ENCODE measurements at places on chromosomes 11 and 22.

DNA sequence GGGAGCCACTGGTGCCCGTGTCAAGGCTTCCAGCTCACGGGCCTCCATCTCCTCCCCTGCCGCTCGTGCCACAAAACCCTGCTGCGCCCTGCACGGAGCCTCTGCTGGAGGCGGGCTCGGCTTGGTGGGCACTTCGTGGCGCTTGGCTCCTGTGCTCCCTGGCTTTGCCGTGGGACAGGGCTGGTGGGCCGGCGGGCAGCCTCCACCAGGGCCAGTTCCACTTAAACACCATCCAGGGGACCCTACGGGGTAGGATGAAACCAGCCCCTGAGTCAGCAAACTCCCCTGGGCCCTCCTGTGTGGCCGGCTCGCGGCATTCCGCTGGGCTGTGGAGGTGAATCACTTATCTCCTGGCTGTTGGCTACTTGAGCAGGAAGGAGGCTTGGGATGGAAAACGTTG lies 1304.6 kb downstream of the BRD1 start:
- DNase-seq = no peak

GRCh38 chr22:25494774-25495173 lies 69.7 kb upstream of the GRK3 start:
- no peak for DNase-seq

GRCh38 chr22:24010018-24010391 lies 1.1 kb upstream of the CABIN1 start:
- no peak for DNase-seq

DNA sequence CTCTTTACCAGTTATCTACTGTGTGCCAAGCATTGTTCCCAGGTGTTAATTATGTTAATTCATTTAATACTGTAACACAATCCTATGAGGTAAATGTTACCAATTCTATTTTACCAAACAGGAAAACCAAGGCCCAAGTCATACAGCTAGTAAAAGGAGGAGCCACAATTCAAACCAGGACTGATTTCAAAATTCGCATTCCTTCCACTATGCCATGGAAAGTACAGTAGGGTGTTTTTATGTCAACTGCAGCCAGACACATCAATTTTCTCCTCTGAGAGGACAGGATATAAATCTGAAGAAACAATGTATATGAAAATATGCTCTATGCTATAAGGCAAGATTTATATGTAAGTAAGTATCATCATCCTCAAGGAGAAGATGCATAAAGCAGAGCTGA lies 104.3 kb downstream of the RPL27A start:
- no peak for DNase-seq
